ENCODE measurements at places on chromosomes 3 and 15. TPM values are rescaled to one million over a fixed set of nuclear protein-coding genes. Genes with fewer than 3 reads are reported as not detected.

DNA sequence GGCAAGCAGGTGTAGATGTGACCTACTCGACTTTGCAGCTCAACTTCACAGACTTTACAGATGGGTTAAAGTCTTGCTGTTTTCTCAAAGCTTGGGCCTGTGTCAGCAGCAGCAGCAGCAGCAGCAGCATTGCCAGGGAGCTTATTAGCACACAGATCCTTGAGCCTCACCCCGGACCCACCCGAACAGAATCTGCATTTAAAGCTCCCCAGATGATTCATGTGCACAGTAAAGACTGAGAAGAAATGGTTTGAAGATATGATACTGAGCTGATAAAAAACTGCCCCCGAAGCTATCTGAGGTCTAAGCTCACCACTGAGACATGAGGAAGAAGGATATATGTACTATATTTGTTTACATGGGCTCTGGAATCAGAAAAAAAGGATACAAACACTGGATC, 231.7 kb downstream of the ARPP21 start:
- H3K4me1 ChIP-seq = no peaks in the 10 kb centered on the region
- H3K36me3 ChIP-seq = no peaks in the 10 kb centered on the region
- H3K4me3 ChIP-seq = no peak overlapping the region
- H3K27me3 ChIP-seq = no peaks in the 10 kb centered on the region
- DNase-seq = peak; percentile 3

DNA sequence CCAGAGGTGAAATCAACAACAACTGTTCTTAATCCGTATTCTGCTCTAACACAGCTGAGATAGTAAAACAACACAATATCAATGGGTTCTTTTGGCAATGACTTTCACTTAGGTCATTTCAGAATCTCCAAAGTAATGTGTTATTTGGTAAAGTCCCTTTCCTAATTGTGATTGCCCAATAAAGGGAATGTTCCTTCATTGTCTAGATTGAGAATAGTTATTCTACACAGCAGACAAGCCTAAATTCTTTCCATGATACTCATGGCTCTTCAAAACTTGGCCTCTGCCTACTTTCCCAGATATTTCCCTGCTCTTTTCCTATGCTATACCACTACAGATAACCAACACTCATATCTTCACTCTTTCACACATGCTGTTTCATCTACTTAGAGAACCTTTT, 219.8 kb downstream of the FMN1 start:
- H3K4me3 ChIP-seq = no peak overlapping the region
- H3K4me1 ChIP-seq = no peaks in the 10 kb centered on the region
- H3K27ac ChIP-seq = no peak overlapping the region
- H3K27me3 ChIP-seq = no peaks in the 10 kb centered on the region
- DNase-seq = no peak

DNA sequence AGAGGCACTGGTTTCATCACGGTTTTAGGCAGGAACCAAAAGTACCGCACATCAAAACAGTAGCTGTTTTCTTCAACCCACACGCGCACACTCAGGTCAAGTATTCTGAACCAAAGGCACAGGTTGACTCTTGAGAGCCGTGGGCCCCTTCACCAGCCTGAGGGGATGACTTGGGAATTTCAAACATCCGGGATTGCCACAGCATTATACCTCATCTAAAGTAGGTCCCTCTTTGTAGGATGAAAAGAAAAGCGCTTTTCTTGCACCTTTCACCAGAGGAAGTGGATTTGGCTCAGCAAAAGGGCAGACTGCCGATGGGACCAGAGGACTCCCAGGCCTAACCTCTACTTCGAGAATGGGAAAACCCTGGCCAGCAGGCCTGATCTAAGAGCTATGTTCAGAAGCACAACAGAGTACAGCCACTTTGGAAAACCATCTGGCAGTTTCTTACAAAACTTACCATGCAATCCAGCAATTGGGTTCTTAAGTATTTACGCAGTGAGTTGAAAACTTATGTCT, 88.2 kb upstream of the PROK2 start:
- H3K27ac ChIP-seq = no peak overlapping the region
- no peak overlapping the region for H3K4me3 ChIP-seq
- no peak for DNase-seq
- H3K27me3 ChIP-seq = no peaks in the 10 kb centered on the region

DNA sequence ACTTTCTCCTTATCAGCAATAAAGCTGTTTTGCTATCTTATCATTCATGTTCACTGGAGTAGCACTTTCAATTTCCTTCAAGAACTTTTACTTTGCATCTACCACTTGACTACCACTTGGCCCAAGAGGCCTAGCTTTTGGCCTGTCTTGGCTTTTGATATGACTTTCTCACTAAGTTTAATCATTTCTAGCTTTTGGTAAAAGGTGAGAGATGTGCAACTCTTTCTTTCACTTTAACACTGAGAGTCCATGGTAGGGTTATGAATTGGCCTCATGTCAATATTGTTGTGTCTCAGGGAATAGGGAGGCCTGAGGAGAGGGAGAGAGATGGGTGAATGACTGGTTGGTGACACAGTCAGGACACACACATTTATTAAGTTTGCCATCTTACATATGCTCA, 31.0 kb upstream of the FAM3D start:
- no peak for DNase-seq
- no peaks in the 10 kb centered on the region for H3K36me3 ChIP-seq
- H3K27me3 ChIP-seq = no peaks in the 10 kb centered on the region
- no peak overlapping the region for H3K4me3 ChIP-seq
- no peaks in the 10 kb centered on the region for H3K4me1 ChIP-seq

GRCh38 chr15:49712162-49712561, 91.3 kb downstream of the DTWD1 start:
- no peak for DNase-seq
- H3K4me3 ChIP-seq = no peak overlapping the region
- H3K27me3 ChIP-seq = no peaks in the 10 kb centered on the region
- H3K36me3 ChIP-seq = no peaks in the 10 kb centered on the region
- H3K4me1 ChIP-seq = no peaks in the 10 kb centered on the region

GRCh38 chr3:167843886-167844285, 108.4 kb downstream of the SERPINI1 start:
- no peak overlapping the region for H3K4me3 ChIP-seq
- H3K4me1 ChIP-seq = no peaks in the 10 kb centered on the region
- H3K27ac ChIP-seq = no peak overlapping the region
- H3K36me3 ChIP-seq = no peaks in the 10 kb centered on the region

DNA sequence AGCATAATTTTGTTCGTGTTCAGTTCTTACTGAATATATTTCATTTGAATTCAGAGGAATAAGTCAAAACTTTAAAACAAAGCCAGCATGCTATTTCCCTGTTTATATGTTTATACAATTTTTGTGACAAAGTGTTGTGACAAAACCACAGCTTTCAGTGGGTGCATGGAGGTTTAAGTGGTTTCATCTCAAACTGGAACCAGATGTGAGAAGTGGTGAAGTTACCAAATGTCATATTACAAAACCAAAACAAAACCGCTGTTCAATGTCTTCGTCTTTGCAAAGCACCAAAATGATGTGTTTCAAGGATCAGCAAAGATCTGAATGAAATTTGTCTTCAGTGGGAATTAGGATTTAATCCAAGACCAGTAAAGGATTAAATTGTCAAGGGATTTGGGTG, 59.3 kb upstream of the OSTN start:
- no peak overlapping the region for H3K4me3 ChIP-seq
- no peaks in the 10 kb centered on the region for H3K4me1 ChIP-seq
- no peaks in the 10 kb centered on the region for H3K27me3 ChIP-seq
- H3K27ac ChIP-seq = no peak overlapping the region
- H3K36me3 ChIP-seq = no peaks in the 10 kb centered on the region
- no peak for DNase-seq

DNA sequence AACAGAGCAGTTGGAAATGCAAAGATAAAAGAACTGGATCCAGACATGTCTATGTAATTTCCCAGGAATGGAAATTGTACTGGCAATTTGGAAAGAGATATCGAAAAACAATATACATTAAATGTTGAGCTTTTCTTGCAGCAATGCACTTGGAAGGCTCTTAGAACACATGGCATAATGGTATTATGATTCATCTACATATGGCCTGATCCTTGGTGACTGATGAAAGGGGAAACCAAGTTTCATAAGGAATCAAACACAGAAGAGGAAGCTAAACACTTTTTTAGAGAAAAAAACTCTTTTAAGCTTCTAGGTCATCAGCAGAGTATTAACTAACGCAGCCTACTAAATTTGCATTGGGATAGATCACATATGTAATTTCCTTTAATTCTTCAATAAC, 12.4 kb upstream of the GREM1 start:
- no peaks in the 10 kb centered on the region for H3K36me3 ChIP-seq
- DNase-seq = no peak
- H3K4me3 ChIP-seq = no peak overlapping the region
- H3K4me1 ChIP-seq = no peaks in the 10 kb centered on the region
- no peak overlapping the region for H3K27ac ChIP-seq

DNA sequence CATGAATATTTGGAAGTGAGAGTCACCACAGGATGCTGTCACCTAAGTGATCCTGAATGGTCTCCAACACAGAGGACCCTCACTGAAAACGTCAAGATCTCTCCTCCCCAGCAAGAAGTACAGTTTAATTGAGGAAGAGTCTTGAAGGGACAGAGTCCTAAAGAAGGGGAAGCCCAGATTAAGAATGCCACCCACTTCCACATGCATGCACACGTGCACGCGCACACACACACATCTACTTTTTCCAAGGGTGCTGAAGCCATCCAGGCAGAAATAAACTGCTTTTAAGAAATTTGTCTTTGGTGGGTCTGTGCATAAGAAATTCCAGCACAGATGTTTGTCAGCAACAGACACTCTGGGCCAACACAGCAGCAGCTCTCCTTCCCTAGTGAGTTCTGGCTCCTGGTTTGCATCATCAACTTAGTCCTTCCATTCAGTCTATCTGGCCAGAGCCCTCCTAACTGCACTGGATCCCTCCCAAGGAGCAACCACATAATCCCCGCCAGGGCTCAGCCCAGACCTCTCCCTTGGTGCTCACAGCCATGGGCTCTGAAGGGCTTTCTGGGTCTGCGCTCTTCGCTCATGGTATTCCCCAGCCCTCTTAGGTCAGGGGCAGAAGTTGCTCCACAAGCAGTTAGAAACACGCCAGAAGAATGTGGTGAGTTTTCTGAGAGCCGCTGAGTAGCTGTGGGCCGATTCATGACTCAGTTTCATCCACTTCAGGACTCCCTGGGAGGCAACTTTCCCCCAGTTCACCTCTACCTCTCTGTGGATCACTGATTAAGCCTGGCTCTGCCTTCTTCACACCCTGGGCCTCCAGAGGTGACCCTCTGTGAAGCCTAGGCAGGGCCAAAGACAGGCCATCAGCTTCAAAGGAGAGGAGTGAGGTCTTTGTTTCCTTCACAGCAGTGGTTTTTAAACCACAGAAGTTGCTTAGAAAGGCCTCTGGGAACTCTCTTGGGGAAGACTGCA, 132.6 kb upstream of the LIPC start:
- no peak for DNase-seq
- H3K36me3 ChIP-seq = no peaks in the 10 kb centered on the region
- H3K4me1 ChIP-seq = peaks cover 5% of the 10 kb centered on the region
- H3K27me3 ChIP-seq = no peaks in the 10 kb centered on the region
- H3K27ac ChIP-seq = peak overlapping the region; percentile 45
- H3K4me3 ChIP-seq = no peak overlapping the region

DNA sequence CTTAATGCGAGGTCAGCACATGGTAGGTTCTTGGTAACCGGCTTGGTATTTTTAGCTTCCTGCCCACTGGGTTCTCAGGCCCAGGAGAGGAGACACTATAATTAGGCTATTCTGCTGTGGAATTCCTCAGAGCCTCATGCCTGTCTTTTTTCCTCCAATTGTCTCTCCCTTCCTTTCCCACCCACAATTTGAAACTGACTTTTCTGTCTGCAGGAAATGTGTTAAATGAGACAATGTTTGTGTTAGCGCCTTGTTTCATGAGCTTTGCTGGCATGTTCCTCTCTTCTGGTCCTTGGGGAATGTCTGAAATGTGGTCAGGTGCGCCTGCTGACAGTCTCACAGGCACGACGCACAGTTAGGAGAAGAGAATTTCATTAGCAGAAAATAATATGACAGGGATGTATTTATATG, 223.6 kb upstream of the CTNNB1 start:
- peak overlapping the region; percentile 57 for H3K27ac ChIP-seq
- H3K4me1 ChIP-seq = peaks cover 6% of the 10 kb centered on the region
- DNase-seq = no peak
- H3K27me3 ChIP-seq = no peaks in the 10 kb centered on the region
- no peak overlapping the region for H3K4me3 ChIP-seq

DNA sequence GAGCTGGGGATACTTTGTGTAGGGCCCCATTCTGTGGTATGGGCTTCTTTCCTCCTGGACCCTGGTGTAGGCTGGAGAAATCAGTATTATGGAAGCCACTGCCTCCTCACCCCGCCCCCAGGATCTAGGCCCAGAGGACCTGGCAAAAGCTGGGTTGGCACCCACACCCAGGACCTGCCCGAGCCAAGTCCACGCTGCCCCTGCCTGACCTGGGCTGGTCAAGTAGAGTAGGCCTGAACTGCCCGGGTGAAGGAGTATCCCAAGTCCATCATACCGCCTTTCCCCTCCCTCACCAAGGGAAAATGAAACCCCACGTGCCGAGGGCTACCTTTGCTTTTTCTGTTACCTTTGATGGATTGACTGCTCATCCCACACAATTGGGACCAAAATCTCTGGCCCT, 37.7 kb upstream of the TRAK1 start:
- peaks cover 39% of the 10 kb centered on the region for H3K4me1 ChIP-seq
- H3K27me3 ChIP-seq = no peaks in the 10 kb centered on the region
- DNase-seq = no peak
- H3K36me3 ChIP-seq = no peaks in the 10 kb centered on the region
- H3K4me3 ChIP-seq = no peak overlapping the region

- H3K36me3 ChIP-seq = no peaks in the 10 kb centered on the region
- DNase-seq = peak; percentile 72
- H3K27ac ChIP-seq = no peak overlapping the region
- H3K4me3 ChIP-seq = no peak overlapping the region
- no peaks in the 10 kb centered on the region for H3K27me3 ChIP-seq
- peaks cover 14% of the 10 kb centered on the region for H3K4me1 ChIP-seq
These were observed 6.0 kb downstream of the FAM43A start for GRCh38 chr3:194691481-194692283.

- no peaks in the 10 kb centered on the region for H3K4me1 ChIP-seq
- H3K36me3 ChIP-seq = no peaks in the 10 kb centered on the region
- no peaks in the 10 kb centered on the region for H3K27me3 ChIP-seq
- no peak for DNase-seq
These were observed 458.8 kb upstream of the CBLB start for GRCh38 chr3:106327696-106328025.

DNA sequence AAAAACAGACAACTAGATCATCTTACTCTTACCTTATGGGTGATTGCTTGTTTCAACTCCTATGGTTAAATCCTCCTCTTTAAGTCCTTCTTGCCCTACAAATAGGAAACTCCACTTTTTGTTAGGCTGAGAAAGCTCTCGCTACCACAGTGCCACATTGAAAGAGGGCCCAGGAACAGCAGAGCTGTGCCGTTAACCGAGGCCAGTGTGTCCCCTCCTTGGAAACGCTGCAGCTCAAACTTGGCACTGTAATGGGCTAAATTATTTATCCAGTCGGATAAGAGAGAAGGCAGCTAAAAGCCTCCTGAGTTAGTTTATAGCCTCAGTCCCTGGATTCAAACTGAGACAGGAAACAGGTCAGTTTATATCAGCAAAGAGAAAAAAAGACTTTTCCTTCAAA, 46.1 kb downstream of the KBTBD12 start:
- H3K27me3 ChIP-seq = no peaks in the 10 kb centered on the region
- H3K4me3 ChIP-seq = no peak overlapping the region
- H3K4me1 ChIP-seq = no peaks in the 10 kb centered on the region

Gene GNL3
- 47.8 TPM for total RNA-seq

Gene RYR3
- total RNA-seq = 10.5 TPM

Gene CTXN2
- total RNA-seq = 0.06 TPM

Gene ABI3BP
- 160 TPM for total RNA-seq

Gene ZBTB47
- 26.6 TPM for total RNA-seq
